Hepatocyte (in vitro differentiated cells): ENCODE measurements at places on chromosomes 13 and 19. TPM values are rescaled to one million over a fixed set of nuclear protein-coding genes. Genes with fewer than 3 reads are reported as not detected.

The FSTL3 gene
- 106 and 131 TPM in 2 replicates for total RNA-seq

- no peak for DNase-seq
Measured at GRCh38 chr13:87656306-87656705, 14.9 kb upstream of the SLITRK5 start.

The ZNF776 gene
- total RNA-seq: 10.3 and 11.4 TPM in 2 replicates

The ZNF441 gene
- total RNA-seq: 6.2 and 6.7 TPM in 2 replicates

DNA sequence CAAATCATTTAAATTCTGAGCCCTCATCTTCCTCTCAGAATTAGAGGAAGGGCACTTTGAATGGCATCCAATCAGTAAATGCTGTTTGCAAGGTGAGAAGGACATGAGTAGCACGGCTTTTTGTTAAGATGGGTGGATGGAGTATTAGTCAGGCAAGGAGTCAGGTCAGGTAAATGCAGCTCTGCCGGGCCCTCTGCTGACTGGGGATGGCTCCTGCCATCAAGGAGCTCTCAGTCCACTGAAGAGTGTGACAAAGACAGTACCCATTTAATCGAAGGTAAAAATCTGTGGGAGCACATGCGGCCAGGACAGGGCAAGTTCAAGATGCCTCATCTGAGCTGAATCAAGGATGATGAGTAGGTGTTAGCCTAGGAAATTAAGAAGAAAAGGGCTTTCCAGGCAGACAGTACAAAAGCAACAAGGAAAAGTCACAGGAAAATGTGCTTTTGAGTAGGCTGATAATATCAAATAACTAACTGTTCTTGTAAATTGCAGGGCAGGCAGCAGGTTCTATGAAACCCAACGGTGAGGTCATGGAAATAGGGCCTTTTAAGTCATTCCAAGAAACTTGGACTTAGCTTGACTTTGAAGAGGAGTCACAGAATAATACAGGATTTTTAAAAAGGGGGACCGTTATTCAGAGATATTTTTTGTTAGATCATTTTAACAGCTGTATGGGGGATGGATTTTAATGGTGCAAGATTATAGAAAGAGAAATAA, 670.5 kb upstream of the ARGLU1 start:
- DNase-seq: no peak

- no peak for DNase-seq
Measured at GRCh38 chr13:29509999-29510589, 85.4 kb downstream of the SLC7A1 start.

The DZIP1 gene
- total RNA-seq: 17.2 and 23.2 TPM in 2 replicates

GRCh38 chr13:88544836-88545235, 873.7 kb downstream of the SLITRK5 start:
- DNase-seq: no peak

DNA sequence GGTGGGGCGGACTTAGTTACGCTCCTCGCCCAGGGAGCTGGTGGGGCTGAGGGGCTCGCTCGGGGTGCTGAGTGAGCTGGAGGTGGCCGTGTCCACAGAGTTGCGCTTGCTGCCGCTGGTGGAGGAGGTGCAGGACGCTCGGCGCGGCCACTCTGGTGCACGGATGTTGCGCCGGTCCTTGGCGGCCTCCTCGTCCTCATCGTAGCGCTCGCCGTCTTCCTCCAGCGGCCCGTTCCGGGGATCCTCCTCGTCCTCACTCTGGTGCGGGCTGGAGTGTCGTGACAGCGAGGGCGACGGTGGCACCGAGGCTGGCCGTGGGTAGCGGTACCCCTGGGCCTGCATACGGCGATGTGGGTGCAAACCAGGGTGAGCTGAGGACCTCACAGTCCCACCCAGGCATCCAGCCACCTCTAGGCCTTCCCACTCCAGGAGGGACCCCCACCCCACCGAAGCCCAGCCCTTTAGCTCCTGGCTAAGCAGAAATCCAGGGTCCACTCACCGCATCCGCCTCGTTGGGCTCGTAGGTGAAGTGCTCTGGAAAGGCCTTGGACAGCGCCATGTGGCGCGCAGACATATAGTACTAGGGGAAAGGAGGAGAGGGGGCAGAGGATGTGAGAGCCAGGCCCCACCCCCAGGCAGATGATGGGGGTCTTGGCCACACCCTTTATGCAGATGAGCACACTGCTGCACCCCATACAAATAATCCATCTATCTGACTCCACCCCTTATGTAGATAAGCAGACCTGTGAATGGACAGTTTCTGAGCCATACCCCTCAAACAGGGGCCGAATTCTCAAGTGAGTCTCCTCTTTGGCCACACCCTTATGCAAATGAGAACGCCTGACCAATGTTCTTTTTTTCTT, 4.4 kb downstream of the FTL start:
- no peak for DNase-seq

DNA sequence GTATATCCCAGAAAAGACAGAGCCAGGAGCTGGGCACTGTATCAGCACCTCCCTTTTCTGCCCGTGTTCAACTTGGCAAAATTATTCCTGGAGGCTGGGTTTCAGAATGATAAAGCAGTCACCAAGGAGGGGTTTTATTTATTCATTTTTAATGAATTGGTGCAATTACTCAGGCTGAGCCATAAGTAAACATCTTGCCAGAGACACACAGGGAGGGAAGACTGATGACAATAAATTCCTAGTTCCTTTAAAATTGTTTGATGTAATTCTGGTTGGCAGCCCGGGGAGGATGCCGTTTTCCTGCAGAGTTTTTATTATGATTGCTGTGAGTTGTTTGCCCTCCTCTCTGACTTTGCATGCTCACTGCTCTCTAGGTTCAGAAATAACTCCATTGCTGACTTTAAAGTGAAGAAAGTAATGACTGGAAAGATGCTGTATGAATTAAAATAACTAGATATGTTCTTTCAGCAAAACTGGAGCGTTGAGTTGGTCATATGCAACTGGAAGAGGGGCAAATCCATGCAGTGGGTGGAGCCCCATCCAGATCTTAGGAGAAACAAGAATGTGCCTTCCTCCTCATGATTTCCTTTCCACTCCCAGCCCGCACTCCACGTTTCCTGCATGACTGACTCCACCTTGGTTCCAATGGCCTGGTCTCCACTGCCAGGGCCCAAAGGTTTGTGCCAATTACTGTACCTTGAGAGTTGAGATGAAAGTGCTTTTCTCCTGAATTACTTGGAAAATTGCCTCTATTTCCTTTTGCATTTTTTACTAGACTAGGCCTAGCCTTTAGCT, 182.1 kb downstream of the RFC3 start:
- no peak for DNase-seq

DNA sequence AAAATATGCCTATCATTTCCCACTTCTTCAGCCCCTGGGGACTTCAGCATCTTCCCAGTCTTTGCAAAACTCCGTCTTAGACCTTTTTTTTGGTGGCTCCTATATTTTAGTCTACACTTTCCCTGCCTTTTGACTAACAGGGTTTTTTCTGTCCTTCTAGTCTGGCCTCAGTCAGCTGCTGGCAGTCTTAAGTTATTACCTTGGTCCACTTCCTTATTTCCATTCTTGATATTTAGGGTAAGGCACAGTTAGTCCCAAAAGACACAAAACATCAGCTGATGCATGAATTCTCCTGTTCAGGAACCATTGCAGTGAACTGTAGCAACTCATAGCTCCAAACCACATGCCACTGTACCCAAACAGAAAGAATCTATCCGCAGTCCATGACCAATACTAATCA, 234.6 kb upstream of the RFC3 start:
- no peak for DNase-seq

DNA sequence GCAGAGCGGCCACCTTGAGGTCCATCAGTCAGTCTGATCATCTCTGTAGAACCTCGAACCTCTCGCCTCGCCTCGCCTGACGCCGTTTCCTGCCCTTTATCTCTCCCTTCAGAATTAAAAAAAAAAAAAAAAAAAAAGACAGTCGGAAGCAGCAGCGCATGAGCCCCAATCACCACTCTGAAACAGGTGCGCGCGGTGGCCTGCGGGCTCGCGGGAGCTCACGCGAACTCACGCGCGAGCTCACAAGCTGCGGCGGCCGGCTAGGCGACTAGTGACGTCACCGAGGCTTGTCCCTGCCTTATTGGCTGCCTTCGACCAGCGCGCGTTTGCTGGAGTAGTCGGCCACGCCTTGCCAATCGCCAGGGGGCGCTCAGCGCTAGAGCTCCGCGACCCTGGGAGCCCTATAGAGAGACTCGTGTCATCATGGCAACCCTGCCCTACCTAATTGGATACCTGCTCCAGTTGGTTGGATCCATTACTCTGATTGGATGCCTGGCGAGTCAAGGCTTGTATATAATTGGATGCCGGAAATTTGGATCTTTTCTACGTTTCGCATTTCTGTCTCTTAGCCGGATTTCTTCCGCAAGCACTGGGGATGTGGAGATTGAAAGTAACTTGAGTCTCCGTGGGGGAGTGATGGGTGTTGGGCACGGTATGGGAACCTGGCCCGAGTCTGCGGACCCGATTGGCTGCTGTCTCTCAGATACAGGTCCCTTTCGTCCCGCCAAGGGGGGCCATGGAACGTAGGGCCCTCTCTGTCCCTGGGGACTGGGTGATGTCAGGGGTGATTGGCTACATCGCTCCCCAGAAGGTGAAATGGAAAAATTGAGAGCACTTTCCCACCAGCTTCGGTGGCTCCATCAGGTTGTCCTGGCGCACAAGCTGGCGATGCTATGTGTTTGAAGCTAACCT, 31.6 kb downstream of the SYT3 start:
- peak; percentile 95 for DNase-seq

DNA sequence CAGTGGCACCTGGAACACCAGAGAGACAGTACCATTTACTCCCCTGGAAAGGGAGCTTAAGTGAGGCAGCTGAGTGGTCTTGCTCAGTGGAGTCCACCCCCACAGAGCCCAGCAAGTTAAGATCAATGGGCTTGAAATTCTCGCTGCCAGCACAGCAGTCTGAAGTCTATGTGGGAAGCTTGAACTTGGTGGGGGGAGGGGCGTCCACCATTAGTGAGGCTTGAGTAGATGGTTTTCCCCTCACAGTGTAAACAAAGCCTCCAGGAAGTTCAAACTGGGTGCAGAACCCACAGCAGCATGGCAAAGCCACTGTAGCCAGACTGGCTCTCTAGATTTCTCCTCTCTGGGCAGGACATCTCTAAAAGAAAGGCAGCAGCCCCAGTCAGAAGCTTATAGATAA, 30.3 kb upstream of the CEACAM4 start:
- DNase-seq: no peak

GRCh38 chr19:14139944-14140343, 3.6 kb upstream of the ASF1B start:
- DNase-seq: no peak

The KANK3 gene
- total RNA-seq: 0.56 and 3.2 TPM in 2 replicates

- DNase-seq: peak; percentile 88
Measured at GRCh38 chr19:46192992-46193650, 36.4 kb upstream of the IGFL1 start.

The ZNF837 gene
- 5.0 and 5.9 TPM in 2 replicates for total RNA-seq

GRCh38 chr13:112796190-112796915, 106.5 kb downstream of the ATP11A start:
- DNase-seq: no peak

The ATP1A3 gene
- 0.03 TPM in 1 of 2 replicates, not detected in the other for total RNA-seq

DNA sequence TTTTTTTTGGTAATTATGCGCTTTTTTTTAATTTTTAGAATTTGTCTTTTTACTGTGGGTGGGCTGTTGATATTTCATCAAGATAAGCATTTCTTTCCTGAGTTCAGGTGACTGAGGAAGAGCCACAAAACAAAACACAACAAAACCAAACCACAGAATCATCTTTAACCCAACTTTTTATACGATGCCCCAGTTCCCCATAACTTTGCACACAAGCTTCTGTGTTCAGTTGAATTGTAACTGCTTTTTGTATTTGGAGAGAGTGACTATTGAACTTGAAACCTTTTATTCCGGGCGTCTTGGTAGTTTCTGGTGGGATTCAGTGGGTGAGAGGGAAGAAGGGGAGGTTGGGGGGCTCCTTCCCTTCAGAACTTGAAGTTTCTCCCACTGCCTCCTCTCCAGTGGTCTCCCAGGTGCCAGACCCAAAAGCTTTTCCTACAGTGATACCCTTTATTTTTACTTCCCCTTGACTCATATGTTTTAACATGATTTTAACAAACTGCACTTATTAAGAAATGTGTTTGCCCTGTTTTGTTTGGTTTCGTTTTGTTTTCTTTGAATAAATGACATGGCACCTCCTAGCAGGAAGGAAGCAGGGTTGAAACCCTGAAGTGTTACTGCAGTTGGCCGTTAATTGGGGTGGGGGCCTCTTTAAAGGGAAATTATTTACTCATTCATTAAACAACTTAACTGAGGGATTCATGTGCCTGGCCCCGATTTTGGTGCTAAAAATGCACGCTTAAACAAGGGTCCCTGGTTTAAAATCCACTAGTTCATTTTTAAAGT, 2.7 kb upstream of the CCDC97 start:
- no peak for DNase-seq

The MCEMP1 gene
- not detected in 2 replicates for total RNA-seq

DNA sequence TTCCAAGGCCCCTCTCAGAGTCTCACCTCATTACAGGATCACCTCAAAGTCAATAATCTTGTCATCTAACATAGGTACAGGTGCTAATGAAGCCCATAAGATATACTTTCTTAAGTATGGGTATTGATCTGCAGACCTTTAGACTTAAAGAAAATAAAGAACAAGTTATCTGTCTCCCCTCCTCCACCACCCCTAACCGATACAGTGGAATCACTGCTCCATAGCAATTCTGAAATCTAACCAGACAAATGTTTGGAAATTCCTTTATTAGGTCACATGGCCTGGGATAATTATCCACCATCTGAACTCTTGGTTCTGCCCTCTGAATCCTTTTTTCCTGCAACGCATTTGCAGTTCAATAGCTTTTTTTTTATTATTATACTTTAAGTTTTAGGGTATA, 4.5 kb upstream of the ZNF470 start:
- no peak for DNase-seq

DNA sequence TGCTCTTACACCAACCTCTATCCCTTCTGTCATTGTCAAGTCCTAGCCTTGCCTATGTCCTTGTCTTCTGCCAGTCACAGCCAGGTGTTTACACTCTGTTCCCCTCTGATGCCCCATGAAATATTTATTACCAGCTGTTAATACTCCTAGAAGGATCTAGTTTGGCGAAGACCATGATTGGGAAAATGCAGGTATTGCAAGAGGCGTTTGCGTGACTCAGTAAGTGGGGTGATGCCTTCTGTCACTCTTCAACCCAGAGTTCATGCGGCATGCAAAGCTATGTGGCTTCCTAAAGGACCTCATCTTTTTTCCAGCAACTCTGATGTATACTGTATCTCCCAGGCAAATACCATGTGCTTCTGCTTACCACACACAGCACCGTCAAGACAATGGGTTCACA, 81.8 kb upstream of the GJB6 start:
- no peak for DNase-seq

The ZNF99 gene
- not detected in 2 replicates for total RNA-seq
